ENCODE measurements at places on chromosomes 5 and 9.

DNA sequence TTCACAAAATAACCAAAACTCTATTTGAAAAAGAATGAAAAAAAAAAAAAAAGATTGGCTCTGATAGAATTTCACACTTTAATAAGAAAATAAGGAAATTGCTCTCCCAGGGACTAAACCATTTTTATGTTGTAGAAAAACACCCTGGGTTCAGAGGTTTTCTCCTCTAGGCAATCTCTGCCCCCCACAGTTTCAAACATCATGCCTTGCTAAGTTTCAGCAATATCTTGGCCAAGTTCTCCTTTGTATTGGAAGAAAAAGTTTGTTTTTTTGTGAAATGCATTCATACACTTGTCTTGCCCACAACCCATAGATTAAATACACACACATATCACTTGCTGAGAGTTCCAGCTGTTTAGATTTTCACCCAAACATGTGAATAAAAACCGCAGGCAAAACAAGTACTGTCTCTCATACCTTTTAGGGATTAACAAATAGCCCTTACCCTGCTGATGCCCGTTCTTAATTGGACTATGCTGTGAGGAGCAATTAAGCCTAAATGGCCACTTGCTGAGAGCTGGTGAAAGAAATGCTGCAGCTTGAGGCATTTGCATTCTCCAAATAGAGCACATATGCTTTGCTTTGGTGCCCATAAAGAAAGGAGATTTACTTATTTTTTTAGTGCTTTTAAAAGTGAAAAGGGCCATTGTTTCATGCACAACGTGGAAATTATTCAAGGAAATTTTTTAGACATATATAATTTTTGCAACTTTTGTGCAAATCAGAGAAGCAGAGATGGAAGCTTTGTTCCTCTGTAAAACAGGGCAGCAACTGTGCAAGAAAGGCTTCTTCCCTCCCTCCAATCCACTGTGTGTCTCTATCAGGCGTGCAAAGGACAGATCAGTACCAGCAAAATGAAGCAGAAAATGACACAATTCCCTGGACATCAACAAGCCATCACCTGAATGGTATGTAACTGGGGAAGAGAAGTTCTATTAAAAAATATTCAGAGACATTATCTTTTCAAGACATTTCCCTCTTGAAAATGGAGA lies 262.4 kb upstream of the KIF2A start:
- DNase-seq: no peak

DNA sequence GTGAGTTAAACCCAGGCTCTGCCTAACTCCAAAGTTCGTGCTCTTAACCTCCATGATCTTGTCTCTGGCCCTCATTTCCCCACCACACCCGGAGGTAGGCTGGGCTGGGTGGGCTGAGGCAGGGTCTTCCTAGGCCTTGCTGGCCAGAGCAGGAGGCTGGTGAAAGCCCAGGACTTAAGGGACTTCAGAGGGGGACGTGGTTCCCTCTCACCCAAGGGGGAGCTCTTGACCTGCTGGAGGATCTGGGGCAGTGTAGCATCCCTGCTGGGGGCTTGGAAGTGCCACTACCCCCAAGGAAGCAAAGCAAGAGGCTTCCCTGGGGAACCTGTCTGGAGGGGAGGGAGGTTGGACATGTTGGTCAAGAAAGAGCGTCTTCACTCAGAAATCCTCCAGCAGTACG lies 14.7 kb downstream of the PITX1 start:
- DNase-seq: no peak

GRCh38 chr5:169777159-169777558 lies 140.1 kb downstream of the DOCK2 start:
- no peak for DNase-seq

- DNase-seq: no peak
These were observed 64.8 kb downstream of the NSG2 start for GRCh38 chr5:174110310-174110709.

- DNase-seq: no peak
These were observed 41.9 kb downstream of the BNC2 start for GRCh38 chr9:16828340-16829281.

- no peak for DNase-seq
These were observed 100.0 kb upstream of the NREP start for GRCh38 chr5:111856876-111857466.

DNA sequence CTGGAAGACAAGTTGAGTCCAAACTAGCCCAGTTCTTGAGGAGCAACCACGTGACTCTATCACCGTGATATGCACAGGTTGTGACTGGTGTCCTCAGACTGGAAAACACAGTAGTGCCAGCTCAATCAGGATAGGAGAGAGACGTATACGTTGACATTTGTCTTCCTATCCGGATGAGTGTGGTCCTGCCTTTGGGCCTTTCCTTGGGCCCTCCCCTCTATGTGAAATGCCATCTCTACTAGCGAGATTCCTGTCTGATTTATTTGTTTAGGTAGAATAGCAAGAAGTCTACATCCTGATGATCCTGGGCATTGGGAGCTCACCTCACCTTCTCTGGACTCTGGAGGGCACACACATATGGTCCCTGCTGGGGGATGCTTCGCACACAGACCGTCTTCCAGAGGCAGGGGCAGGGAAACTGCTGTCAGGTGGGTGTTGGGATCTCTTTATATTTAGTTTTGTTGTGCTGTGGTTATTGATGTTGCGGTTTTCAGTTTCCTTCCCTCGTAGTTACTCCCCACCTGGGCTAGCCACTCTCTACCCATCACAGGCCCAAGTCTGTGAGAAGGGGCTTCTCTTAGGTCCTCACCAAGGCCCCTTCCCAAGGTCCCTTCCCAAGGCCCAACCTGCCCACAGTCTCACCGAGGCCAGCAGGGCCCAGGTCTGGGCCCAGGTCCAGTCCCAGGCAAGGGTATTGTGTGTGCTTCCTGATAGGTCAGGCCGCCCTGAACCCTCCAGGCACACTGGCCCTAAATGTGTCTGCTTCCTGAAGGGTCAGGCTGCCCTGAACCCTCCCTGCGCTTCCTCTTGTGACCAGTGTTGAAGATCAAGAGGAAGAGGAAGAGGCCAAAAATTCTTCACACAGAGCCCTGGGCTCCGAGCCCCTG lies 19.0 kb upstream of the SPINK4 start:
- no peak for DNase-seq

- no peak for DNase-seq
These were observed 15.5 kb upstream of the TRIM32 start for GRCh38 chr9:116671605-116672004.

GRCh38 chr5:18745042-18745987 lies 1111.1 kb downstream of the TAF11L14 start:
- DNase-seq: no peak

GRCh38 chr9:80366626-80367025 lies 794.9 kb downstream of the TLE4 start:
- no peak for DNase-seq

GRCh38 chr5:161847941-161848391 lies at the start of gene GABRA1:
GABRA1 (plus strand) TSS chr5:161848120; CDS start chr5:161850811, 2,691 bp downstream.
- DNase-seq: no peak

- no peak for DNase-seq
These were observed 791.8 kb upstream of the C9orf72 start for GRCh38 chr9:28365020-28365640.

- DNase-seq: no peak
These were observed 20.1 kb downstream of the PCSK1 start for GRCh38 chr5:96412868-96413449.

DNA sequence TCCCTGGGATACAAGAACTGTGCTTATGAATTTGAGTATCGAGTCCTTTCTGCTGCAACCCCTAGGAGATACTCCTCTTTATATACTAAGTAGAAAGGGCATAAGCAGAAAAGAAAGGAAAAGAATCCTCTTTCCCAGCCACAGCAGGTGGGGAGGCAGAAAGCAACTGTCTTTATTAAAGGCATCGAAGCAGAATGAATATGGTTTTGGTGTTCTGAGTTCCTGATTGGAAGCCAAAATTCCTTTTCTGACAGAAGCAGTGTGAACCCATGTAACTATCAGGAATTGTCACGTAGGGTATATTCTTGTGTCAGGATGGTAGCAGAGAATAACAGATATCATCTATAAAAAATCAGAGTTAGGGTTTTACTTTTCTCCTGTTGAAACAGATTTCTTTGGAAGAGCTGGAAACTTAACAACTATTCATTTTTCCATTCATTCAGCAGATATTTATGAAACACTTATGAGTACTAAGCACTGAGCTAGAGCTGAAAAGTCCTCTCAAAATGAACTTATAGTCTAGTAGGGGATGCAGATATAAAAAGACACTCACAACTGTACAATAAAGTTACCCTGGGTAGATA lies 96.5 kb upstream of the LHFPL2 start:
- no peak for DNase-seq

GRCh38 chr9:88952086-88952615 lies 39.1 kb upstream of the S1PR3 start:
- no peak for DNase-seq

- DNase-seq: no peak
These were observed 49.5 kb downstream of the C7 start for GRCh38 chr5:40958811-40959210.

- DNase-seq: no peak
These were observed 14.6 kb downstream of the CETN3 start for GRCh38 chr5:90395005-90395404.

DNA sequence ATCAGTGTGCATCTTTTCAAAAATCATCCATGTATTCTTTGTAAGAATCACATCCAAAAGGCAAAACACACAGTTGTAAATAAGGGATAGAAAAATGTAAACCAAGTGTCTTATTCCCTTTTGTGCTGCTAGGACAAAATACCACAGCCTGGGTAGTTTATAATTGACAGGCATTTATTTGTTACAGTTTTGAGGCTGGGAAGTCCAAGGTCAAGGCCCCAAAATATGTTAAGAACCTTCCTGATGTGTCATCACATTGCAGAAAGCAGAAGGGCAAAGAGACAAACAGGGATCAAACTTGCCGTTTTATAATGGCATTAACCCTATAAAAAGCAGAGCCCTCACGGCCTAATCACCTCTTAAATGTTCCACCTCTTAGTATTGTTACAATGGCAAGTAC lies 364.8 kb downstream of the MED10 start:
- no peak for DNase-seq

- DNase-seq: no peak
These were observed 33.7 kb downstream of the NIM1K start for GRCh38 chr5:43225649-43226245.

DNA sequence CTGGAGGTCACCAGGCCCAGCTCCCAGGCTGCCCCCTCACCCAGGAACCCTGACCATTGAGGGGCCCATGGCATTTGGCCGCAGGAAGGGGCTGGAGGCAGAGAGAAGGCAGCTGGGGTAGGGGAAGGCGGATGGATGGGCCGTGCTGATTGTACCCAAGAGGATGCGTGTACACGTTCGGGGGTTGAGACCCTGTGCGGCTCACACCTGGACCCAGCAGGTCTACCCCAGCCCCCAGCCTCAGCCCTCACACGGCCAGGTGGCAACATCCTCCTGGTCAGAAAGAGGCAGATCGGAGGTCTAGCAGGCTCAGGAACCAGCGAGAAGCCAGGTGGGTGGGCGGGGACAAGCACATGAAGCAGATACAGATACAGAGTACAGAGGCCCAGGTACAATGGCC lies 33.7 kb downstream of the NACC2 start:
- DNase-seq: no peak

DNA sequence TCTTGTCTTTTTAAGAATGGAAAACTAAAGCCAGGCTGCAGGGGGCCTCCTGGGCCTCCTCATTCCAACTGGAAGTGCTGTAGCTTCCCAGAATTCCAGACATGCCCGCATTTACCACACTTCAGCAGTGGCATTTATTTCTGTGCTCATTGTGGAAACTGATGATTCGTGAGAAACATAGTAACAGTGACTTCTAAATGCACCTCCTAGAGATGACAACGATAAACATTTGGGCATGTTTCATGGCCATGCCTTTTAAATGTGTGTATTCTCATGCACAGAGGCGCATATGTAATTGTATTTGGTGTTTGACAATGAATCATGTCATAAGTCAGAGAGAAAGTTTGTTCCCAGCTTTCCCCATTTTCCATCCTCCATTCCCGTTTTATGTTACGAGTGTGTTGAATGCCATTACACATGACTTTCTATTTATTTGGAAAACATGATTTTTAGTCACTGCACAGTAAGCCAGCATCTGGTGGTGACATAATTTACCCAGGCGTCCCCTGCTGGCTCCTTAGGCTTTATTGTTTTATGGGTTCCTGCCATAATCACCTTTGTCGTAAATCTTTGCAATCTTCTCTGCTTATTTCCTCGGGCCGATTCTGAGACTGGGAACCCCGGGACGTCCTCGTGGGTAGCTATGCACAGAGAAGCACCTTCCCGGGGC lies 68.8 kb upstream of the FCN2 start:
- no peak for DNase-seq

DNA sequence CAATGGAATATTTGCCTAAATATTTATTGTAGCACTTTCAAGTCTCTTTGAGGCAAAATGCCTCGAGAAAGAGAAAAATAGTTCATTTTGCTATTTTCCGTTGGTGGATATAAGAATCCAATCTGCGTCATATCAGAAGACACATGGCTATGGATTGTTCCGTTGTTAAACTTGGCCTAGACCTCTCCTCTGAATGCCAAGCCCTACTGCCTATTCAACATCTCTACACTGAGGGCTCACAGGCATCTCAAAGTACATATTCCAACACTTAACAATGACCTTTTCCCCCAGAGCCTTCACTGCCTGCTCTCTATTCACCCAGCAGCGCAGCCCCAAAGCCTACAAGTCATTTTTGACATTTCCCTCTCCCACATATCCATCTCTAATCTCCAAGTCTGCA lies 350.1 kb downstream of the GLIS3 start:
- no peak for DNase-seq

DNA sequence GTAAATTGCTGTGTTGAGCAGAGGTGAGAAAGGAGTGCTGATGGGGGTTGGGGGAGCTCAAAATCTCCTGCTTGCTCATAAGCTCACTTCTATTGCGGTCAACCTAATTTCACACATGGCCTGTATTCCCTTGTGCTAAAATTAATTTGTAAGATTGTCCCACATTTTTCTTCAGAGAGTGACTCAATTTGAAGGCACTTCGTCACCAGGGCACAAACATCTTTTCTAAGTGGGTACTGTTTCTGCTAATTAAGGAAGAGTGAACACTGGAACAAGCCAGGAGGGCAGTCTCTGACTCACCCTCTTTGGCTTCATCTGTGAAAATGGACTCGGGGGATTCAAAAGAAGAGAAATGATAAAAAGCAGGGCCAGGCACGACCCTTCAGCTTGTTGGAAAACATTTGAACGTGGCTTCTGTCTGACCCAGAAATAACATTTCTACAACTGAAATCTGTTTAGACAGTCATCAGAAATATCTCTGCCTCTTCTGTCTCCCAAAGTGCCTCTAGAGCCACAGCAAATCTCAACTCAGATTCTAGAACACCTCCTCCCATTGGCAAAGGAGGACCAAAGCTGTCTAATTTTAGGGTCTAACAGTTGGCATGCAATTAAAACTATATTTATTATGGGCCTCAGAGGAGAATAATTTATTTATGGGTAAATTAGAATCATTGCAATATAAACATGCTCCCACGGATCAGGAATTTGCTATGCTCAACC lies 49.8 kb downstream of the FEM1C start:
- DNase-seq: no peak

GRCh38 chr5:107917983-107918382 lies 247.2 kb upstream of the EFNA5 start:
- DNase-seq: no peak

DNA sequence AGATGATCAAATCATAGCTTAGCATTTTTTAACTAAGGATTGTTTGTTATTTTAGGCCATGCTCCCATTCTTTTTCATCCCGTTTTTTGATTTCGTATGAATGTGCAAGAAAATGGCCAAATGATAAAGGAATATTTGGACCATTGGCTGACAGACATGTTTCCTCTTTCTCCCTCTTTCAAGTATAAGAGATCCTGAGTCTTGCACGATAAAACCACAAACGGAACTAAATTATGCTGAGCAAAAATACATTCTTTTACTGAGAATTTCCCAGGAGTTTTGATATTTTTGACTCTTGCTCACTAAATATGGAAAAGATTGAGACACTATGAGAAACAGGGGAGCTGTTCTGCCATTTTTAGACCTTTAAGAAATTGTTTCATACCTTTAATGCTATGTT lies 90.4 kb upstream of the KLF9 start:
- DNase-seq: no peak

Data from activated CD4-positive, alpha-beta T cell treated with anti-CD3 and anti-CD28 coated beads, Interleukin-2, amount 50 U/mL, for 4 hours (primary cell).